ENCODE measurements at places on chromosomes 1 and 21.

DNA sequence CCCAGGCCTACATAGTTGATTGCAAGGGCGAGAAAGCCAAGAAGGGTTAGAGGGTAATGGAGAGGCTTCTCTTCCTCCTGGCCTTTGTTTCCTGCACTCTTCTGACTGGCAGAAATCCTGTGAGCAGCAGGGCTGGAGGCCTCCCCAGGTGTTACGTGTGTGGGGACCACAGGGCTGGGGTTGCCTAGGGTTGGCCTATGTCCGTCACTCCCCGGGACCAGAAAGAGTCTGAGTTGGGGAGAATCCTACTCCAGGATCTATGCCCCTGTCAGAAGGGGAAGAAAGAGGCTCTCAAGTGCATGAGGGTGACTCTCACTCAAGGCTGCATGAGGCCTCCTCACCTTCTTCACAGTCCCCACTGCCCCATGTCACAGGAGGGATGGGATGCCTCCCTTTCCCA is 38.5 kb downstream of the IGFN1 start:
- DNase-seq = no peak

GRCh38 chr1:47399138-47399845 is 16.8 kb upstream of the FOXE3 start:
- DNase-seq = no peak

DNA sequence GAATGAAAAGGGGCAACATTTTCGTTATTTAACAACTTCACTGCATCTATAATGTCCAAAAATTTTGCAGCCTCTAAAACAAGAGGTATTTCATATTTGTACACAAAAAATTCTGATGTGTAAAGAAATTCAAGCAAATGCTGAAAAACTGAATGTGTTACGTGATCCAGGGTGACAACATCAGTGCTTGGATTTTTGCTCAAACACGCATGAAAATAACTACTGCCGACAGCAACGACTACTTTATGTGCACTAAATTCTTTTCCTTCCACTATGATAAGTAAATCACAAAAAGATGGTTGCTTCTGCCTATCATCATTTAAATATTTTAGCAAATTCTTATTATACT is 53.4 kb upstream of the ASPM start:
- DNase-seq = no peak

GRCh38 chr1:78491451-78492071 is 787 bp downstream of the PTGFR start:
- DNase-seq = no peak

- DNase-seq = no peak
Observed at GRCh38 chr1:237470712-237471338, 419.9 kb downstream of the ZP4 start.

DNA sequence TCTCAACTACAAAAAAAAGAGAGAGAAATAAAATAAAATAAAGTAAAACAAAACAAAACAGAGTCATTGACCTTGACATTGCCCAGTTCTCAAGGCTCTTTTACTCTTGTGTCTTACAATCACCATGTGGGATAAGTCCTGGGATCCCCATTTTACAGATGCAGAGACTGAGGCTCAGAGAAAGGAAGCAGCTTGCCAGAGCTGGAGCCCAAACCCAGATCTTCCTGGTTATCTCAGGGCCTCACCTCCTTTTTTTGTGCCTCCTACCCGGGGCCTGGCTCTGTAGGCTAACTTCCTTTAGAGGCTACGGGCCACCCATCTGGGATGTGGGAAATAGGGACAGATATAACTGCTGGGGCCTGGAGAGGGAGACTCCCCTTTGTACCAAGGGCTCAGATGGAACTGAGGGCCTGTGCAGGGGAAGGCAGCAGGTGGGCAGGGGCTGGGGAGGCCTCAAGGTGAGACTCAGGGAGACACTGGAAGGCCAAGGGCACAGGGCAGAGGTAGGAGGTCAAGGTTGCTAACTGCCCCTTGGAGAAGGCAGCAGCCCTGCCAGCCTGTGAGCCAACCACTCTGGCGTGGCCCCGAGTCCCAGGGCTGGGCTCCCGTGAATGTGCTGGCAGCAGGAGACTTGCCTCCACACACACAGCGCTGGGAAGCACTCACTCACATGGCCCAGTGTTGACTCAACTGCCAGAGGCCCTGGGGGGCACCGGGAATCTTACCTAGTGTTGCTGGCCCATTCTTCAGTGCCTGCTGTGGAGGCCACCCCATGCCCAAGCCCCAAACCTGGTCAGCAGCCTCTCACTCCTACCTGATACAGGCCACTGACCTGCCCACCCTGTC is 6.5 kb upstream of the ECE1 start:
- DNase-seq = no peak

Data from activated T-cell treated with anti-CD3 and anti-CD28 coated beads for 48 hours (primary cell).